ENCODE measurements at places on chromosomes 1 and 21.

- no peak for DNase-seq
Measured at GRCh38 chr1:229108598-229109201, 162.2 kb upstream of the RAB4A start.

DNA sequence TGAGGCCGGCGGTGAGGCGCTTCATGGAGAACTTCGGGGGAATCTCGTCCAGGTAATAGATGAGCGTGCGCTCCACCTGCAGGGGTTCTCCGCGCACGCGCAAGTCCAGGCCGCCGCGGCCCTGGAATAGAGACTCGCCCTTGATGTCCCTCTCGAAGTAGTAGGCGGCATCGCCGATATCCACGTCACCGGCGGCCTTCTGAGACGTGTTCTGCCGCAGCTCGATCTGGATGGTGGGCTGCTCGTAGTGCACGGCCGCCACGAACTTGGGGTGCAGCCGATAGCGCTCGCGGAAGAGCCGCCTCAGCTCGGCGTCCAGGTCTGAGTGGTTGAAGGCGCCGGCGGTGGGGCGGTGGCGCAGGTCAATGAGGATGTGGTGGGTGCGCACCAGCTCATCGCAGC is 726 bp downstream of the TACSTD2 start:
- DNase-seq: no peak

DNA sequence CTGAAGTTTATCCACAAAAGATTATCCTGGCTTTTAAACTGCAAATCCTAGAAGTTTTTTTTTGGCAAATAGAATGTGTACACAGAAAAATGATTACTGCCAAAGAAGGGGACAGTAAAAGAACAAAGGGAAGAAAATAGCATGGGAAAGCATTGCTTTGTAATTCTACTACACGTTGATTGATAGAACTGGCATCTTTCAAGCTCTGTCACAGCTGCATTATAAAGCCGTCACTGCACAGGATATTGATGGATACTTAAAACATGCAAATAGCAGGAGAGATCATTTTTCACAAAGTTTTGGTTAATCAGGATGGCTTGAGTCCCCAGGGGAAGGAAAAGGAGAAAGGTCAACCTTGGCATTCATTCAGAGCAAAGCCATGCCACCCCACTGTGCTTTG is 183.7 kb upstream of the RRP15 start:
- DNase-seq: no peak

DNA sequence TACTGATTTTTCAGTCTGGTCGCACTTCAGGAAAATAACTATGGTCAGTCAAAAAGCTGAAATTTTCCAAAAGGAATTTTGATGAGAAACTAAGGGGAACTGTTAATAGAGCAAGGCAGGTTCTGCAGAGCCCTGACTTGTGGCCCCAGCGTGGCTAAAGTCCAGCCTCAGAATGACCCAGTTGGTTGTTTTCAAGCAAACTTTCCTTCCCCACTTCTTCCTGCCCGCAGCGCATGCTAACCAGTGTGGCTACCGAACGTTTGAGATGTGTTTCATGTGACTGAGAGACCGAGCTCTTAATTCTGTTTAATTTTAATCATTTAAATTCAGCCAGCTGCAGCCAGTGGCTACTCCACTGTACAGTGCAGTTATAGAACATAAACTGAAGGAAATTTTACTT is 6.2 kb upstream of the IL10RB start:
- no peak for DNase-seq

GRCh38 chr1:111825217-111825616 is 69.5 kb downstream of the DDX20 start:
- DNase-seq: no peak
